NCI-H1417 (cell line): ENCODE measurements at places on chromosomes 4 and X.

DNA sequence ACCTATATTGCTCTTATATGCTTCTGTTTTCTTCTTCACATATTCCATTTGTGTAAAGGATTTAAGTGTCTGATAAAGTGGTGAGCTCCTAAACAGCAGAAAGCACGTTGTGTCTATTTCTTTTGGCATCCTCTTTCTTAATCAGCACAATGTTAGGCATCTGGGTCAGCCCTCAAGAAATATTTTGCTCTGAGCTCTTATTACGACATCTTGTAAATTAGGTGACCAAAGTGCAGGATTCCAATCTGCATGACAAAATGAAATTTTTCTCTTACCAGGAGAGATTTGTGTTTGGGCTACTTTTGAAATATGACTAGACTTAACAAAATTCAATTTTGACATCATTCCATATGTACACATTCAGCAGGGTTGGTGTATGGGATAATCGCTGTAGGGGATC, 210.0 kb upstream of the IGFBP7 start:
- DNase-seq: no peak

- peak; percentile 28 for DNase-seq
Observed at GRCh38 chr4:101254776-101255175, 92.5 kb downstream of the PPP3CA start.

- DNase-seq: no peak
Observed at GRCh38 chr4:177023951-177024350, 231.2 kb upstream of the VEGFC start.

GRCh38 chr4:146640021-146640464, 1.4 kb downstream of the POU4F2 start:
- DNase-seq: no peak

DNA sequence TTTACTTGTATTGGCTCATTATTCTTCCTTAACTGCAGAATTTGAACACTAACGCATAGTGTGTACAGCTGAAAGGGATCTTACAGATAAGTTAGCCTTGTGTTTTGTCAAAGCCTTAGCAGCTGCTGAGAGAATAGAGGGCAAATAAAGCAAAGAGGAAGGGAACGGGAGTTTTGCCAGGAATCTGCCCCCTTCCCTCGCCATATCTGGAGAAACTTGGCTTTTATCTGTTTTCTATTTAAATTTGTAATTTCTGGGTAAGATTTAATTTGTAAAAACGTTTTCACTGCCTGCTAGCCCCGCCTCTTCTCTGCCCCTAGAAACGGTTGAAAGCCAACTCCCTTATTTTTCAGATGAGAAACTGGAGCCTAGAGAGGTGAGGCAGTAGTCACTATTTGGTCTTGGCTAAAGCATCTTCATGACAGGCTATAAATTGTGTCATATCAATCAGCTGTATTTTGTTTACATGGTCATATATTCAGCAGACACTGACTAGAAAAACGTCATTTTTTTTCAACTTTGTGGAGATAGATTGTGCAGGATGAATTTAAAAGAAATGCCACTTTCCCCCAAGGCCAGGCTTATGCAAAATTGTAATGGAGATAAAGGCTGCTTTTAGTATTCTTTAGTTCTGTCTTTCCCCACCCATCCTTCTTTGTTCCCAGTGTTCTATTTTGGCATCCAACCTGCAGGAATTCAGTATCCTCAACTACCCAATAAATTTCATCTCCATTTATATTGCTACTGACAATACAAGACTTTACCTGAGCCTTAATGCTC, 319.4 kb downstream of the SH2D1A start:
- no peak for DNase-seq

- no peak for DNase-seq
Observed at GRCh38 chrX:136199365-136199764, 51.8 kb downstream of the MAP7D3 start.

- no peak for DNase-seq
Observed at GRCh38 chr4:82578935-82579334, 17.1 kb upstream of the TMEM150C start.

GRCh38 chr4:123555807-123556273, 159.2 kb downstream of the SPRY1 start:
- no peak for DNase-seq

- DNase-seq: no peak
Observed at GRCh38 chrX:114930227-114930626, 87.2 kb downstream of the IL13RA2 start.

GRCh38 chr4:152193059-152193458, 342.8 kb downstream of the FBXW7 start:
- DNase-seq: no peak
